ENCODE measurements at places on chromosomes 1 and 21. TPM values are rescaled to one million over a fixed set of nuclear protein-coding genes. Genes with fewer than 3 reads are reported as not detected.

DNA sequence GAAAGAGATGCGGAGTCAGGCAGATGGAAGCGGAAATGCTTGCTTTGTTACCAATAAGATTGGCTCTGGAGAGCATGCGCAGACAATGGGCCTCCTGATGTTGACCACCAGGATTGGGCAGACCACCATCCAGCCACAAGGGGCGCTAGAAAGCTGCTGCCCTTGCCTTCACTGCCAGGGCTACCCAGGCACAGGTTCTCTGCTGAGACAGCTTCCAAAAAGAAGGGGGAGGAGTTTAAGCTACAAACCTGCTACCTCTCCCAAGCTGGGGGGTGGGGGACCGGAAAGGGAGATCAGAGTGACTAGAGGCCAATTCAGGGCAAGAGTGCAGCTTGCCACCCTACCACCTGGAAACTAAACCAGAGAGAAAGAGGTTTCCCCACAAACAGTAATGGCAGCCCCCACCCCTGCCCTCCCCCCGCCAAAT lies 369.7 kb downstream of the RRAGC start:
- peak; percentile 58 for DNase-seq

DNA sequence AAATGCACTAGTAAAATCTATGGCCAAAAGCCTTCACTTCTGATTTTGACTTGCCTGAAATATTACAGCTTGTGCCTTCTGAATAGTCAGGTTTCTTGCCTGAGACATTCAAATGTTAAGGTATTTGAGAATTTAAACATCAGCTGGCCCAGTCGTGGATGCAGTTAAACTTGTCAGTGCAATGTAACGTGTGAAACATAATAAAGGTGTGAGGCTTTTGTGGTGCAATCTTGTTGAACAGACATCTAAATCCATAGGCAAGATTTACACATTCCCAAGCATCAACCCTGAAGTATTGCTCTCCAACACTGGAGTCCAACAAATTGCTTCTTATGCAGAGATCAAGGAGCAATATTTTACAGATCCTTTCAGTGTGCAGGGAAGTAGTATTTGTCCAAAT lies 4.4 kb downstream of the CCN1 start:
- DNase-seq, result no peak

The EPHB2 gene
- 19.3 TPM for total RNA-seq

DNA sequence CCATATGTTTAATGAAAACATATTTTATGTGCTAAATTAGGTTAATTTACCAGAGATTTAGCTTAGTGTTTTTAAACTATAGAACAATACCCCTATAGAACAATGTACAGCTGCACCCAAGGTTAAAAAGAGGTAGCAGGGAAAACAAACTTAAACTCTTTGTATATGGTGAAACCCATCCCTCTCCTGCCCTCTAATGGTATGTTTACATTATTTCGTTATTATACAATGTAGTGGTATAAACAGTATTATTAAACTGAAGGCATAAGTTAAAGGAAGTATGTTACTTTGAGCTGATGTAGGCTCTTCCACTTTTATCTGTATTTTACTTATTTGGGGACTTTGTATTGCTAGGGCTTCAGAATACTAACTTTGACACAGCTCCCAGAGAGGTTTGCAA lies 16.7 kb upstream of the ZYG11A start:
- no peak for DNase-seq

GRCh38 chr1:246095443-246095842 lies 411.6 kb downstream of the SMYD3 start:
- DNase-seq, result no peak

DNA sequence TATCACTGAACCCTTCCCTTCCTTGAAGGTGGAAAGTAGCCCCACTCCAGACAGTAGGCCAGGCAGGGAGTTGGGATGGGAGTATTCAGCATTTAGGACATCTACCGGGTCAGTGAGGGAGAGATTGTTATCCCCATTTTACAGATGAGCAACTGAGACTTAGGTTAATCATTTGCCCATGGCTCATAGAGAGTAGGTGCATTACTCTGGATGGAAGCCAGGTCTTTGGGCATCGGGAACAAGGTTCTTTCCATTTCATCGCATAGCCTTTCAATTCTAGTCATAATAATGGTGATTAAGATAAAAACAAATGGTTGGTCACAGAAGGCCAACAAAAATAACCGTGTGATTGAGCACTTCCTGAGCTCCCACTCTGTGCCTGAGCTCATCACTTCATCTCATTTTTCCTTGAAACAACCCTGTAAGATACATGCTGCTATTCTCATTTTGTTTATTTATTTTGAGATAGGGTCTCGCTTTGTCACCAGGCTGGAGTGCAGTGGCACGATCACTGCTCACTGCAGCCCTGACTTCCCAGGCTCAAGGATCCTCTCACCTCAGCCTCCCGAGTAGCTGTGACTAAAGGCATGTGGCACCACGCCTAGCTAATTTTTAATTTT lies 64.8 kb downstream of the NAV1 start:
- no peak for DNase-seq

- no peak for DNase-seq
Observed at GRCh38 chr1:179340918-179341317, 24.9 kb upstream of the AXDND1 start.

GRCh38 chr1:155481741-155482241 lies 80.8 kb downstream of the ASH1L start:
- no peak for DNase-seq

- DNase-seq, result no peak
Observed at GRCh38 chr1:154801234-154802011, 68.7 kb downstream of the KCNN3 start.

DNA sequence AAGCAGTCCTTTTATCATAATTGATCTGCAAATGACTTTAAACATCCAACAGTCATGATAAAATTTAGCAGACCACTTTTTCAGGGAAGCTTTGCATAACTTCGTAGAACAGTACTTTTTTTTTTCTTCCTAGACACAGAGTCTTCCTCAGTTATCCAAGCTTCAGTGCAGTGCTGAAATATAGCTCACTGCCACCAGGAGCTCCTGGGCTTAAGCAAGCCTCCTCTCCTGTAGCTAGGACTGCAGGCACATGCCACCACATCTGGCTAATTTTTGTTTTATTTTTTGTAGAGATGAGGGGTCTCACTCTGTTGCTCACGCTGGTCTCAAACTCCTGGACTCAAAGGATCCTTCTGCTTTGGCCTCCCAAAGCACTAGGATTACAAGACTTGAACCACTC lies 3.8 kb downstream of the F13B start:
- DNase-seq, result no peak

GRCh38 chr1:182957902-182958395 lies 5.0 kb upstream of the SHCBP1L start:
- no peak for DNase-seq

The EBNA1BP2 gene
- total RNA-seq, result 128 TPM

GRCh38 chr21:14942801-14943490 lies 121.9 kb downstream of the NRIP1 start:
- no peak for DNase-seq

The CFAP126 gene
- total RNA-seq, result not detected

DNA sequence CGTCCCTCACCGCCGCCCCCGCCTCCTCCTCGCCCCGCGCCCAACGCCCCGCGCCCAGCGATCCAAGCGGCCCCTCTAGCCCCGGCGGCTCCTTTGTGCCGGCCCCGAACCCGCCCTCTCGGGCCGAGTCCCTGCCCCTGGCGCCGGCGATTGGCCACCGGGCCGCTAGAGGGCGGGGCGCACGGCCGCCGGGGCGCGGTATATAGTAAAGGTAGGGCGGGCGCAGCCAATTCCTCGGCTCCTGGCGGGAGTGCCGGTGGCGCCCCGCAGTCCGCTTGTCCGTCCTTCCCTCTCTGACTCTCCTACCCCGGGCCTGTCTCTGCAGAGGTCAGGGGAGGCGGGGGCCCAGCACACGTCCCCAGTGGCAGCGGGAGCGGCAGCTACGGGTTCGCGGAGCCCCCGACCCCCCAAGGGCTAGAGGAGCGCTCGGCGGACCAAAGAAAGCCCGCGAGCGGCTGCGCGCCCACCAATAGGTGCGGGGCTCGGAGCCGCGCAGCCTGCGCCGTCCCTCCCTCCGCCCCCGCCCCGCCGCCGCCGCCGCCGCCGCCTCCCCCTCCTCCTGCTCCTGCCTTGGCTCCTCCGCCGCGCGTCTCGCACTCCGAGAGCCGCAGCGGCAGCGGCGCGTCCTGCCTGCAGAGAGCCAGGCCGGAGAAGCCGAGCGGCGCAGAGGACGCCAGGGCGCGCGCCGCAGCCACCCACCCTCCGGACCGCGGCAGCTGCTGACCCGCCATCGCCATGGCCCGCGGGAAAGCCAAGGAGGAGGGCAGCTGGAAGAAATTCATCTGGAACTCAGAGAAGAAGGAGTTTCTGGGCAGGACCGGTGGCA lies at the start of gene ATP1B1:
TSS of gene ATP1B1 (plus strand) at position 596 of the 826 bp plus-strand sequence. CDS start at position 736, 140 bp downstream.
- peak; percentile 98 for DNase-seq

The PARS2 gene
- 10.0 TPM for total RNA-seq

The SLC35A3 gene
- 31.2 TPM for total RNA-seq

- no peak for DNase-seq
Observed at GRCh38 chr21:42460391-42461184, 35.4 kb downstream of the RSPH1 start.

GRCh38 chr1:162885265-162885664 lies 24.3 kb upstream of the CCDC190 start:
- no peak for DNase-seq

The C1orf21 gene
- total RNA-seq, result 20.6 TPM

The NCAM2 gene
- not detected for total RNA-seq

The SLC45A1 gene
- total RNA-seq, result 0.73 TPM

GRCh38 chr1:206470692-206471414 lies 577 bp downstream of the IKBKE start:
- DNase-seq, result peak; percentile 16

DNA sequence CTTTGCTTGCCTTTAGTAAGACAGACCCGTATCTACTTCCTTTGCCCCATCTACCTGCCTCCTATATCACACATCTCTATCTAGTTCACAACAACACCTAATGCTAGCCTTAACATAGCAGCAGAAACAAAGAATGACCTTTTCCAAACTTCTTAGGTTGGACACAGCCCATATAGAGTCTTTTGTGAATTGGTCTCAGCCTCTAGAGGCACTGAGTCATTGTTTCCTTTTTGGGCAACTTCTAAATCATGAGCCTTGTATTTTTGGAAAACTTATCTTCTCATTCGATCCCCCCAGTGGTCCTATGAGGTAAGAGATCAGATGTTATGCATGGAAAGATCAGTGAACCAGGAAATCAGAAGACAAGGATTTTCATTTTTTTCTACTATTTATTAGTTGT lies 679.4 kb upstream of the USP24 start:
- no peak for DNase-seq

Data from Calu3 (cell line).